ENCODE measurements at places on chromosomes 3 and 15. TPM values are rescaled to one million over a fixed set of nuclear protein-coding genes. Genes with fewer than 3 reads are reported as not detected.
A peak's percentile ranks its signal among the peaks of the same experiment; 100 is the strongest.

DNA sequence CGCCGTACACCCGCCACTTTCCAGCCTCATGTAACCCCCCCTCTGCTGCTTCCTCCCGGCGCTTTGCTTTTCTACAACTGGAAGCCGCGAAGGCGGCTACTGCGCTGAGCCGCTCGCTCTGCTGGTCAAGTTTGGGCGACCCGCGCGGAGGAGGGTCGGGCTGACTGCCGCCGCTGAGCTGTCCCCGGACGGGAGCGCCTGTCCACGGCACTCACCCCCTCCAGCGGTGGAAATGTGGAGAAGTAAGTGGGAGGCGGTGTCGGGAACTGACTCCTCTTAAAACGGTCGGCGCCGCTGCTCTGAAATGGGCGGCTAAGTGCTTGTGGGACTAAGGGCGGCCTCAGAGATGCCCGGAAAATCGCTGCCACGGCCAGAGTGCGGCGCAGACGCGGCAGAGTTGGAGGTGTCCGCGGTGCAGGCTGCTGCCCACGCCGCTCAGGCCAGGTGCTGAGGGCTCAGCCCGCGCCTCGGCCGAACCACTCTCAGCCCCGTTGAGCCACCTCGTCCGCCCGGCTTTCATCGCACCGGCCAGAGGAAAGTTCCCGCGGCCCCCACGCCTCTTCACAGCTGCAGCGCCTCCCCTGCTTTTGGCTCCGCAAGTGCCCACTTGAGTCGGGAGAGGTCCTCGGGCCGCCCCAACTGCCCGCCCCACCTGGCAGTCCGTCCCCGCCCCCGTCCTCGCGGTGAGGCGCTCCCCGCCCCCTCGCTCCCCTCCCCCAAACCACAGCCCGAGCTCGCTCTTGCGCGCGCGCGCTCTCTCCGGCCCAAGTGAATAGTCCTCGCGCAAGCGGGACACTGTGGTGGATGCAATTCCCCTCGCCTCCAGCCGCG, at the start of gene EPHA6:
EPHA6 (plus strand) TSS at position 775 of the 831 bp plus-strand sequence.
- peak; percentile 75 for DNase-seq

- peak; percentile 85 for DNase-seq
Measured at GRCh38 chr3:129305592-129306091, 27.0 kb downstream of the HMCES start.

GRCh38 chr3:180580934-180581333, 21.0 kb upstream of the TTC14 start:
- no peak for DNase-seq

DNA sequence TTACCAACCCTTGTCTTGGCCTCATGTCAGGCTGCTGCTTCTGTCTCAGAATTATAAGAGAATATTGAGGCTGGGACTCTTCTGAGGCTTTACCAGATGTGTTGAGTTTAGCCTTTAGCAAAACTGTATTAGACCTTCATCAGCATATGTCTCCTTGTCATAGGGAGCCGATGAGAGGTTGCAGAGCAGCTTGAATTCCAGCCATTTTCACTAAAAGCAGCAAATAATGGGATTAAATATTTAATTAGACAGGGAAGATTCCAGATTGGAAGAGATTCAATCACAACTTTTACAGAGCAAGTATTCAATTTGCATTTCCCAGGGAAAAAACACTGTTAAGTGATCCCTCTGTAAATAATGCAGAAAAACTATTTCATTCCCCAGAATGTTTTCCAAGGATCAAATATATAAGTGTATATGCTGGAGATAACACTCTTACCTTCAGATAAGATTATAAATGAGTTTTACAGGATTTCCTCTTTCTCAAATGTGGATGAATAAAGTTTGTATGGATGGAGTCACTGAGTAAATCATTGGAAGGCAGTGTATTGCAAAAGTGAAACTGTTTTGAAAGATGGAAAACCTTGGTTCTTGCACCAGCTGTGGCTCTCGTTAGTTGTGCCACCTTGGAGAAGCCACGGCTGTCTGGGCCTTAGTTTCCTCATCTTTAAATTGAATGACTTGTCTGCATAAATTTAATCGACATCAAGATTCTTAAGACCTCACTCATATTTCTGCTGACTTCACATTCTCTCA, 466.4 kb upstream of the SGO1 start:
- DNase-seq: no peak

- no peak for DNase-seq
Measured at GRCh38 chr3:126908752-126909275, 74.1 kb upstream of the PLXNA1 start.

RPL22L1 gene
- 10.8 TPM for total RNA-seq
